WTC11 (cell line): ENCODE measurements at places on chromosomes 3 and 15. TPM values are rescaled to one million over a fixed set of nuclear protein-coding genes. Genes with fewer than 3 reads are reported as not detected.
A peak's percentile ranks its signal among the peaks of the same experiment; 100 is the strongest.

DNA sequence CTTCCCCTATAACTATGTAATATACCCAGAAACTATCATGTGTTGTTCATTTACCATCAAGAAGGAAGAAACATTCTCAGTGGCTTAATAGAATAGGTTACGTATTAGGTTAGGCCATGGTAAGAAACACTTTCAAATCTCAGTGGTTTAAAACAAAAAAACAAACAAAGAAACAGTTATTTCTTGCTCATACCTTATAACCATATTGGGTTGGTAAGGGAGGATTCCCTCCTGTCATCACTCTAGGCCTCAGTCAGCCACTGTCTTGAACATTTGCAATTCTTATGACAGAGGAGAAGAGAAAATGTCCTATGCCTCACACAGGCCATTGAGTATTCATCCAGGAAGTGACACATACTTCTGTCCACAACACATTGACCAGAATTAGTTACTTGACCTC is 727.7 kb upstream of the NECTIN3 start:
- DNase-seq = no peak
- H3K4me1 ChIP-seq = no peaks in the 10 kb centered on the region
- no peak overlapping the region for H3K4me3 ChIP-seq
- H3K27me3 ChIP-seq = no peaks in the 10 kb centered on the region
- no peak overlapping the region for H3K27ac ChIP-seq

DNA sequence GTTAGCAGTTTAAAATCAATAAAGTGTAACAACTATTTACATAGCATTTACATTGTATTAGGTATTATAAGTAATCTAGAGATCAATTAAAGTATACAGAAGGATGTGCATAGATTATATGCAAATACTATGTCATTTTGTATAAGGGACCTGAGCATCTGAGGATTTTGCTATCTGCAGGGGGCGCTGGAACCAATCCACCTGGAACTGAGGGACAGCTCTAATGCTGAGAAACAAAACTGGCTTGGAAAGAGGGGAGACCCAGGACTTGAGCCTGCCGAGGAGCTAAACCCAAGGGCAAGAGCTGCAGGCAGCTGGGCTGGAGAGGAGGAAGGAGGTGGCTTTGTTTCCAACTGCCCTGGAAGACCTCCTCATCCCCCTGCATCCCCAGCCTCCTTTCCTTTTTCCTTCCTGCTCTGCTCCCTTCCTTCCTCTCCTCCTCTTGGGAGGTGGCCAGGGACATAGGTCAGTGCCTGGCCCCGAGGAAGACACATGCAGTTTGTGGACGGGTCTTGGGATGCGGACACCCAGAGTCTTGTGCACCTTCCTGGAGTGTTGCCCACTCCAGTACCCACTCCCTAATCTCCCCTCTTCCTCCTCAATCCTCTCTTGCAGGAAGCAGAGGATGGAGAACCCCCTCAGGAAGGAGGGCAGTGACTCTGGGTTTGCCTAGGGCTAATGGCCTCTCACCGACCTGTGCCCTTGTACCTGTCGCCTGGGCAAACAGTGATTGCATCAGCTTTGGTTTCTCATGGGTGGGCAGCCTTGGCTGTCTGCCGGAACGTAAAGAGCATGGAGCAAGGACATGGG is 825 bp upstream of the RTP3 start:
- peaks cover 13% of the 10 kb centered on the region for H3K27me3 ChIP-seq
- DNase-seq = peak; percentile 71
- no peak overlapping the region for H3K4me3 ChIP-seq
- H3K27ac ChIP-seq = no peak overlapping the region

- peaks cover 52% of the 10 kb centered on the region for H3K4me1 ChIP-seq
- no peak overlapping the region for H3K27ac ChIP-seq
- H3K4me3 ChIP-seq = no peak overlapping the region
Observed at GRCh38 chr15:31339558-31339895, 12.9 kb downstream of the KLF13 start.

DNA sequence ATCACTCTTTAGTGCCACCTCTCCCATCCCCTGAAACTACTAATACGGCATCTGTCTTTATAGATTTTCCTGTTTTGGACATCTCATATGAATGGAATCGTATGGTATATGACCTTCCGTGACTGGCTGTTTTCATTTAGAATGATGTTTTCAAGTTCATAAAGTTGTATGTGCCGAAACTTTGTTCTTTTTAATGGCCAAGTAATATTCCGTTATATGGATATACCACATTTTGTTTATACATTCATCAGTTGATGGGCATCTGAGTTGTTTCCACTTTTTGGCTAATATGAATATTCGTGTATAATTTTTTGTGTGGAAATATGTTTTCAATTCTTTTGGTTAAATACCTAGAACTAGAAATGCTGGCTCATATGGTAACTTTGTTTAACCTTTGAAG is 49.5 kb downstream of the PIAS1 start:
- no peak overlapping the region for H3K4me3 ChIP-seq
- peaks cover 21% of the 10 kb centered on the region for H3K36me3 ChIP-seq
- peaks cover 11% of the 10 kb centered on the region for H3K4me1 ChIP-seq
- no peak overlapping the region for H3K27ac ChIP-seq
- H3K27me3 ChIP-seq = no peaks in the 10 kb centered on the region

GRCh38 chr3:130656627-130657026 is 90.0 kb downstream of the PIK3R4 start:
- no peak overlapping the region for H3K4me3 ChIP-seq
- H3K27me3 ChIP-seq = no peaks in the 10 kb centered on the region; the same call in 1 of the 2 replicates
- no peaks in the 10 kb centered on the region; the same call in 1 of the 2 replicates for H3K4me1 ChIP-seq
- peaks cover 8% of the 10 kb centered on the region for H3K36me3 ChIP-seq
- H3K27ac ChIP-seq = no peak overlapping the region

TMEM115 gene
- 26.7 to 30.0 TPM (median 28.4 TPM) in 3 replicates for total RNA-seq
